ENCODE measurements at places on chromosomes 11 and 22. TPM values are rescaled to one million over a fixed set of nuclear protein-coding genes. Genes with fewer than 3 reads are reported as not detected.

The IZUMO1R gene
- total RNA-seq: not detected

- DNase-seq: no peak
Observed at GRCh38 chr11:132943706-132944568, 588.4 kb downstream of the OPCML start.

DNA sequence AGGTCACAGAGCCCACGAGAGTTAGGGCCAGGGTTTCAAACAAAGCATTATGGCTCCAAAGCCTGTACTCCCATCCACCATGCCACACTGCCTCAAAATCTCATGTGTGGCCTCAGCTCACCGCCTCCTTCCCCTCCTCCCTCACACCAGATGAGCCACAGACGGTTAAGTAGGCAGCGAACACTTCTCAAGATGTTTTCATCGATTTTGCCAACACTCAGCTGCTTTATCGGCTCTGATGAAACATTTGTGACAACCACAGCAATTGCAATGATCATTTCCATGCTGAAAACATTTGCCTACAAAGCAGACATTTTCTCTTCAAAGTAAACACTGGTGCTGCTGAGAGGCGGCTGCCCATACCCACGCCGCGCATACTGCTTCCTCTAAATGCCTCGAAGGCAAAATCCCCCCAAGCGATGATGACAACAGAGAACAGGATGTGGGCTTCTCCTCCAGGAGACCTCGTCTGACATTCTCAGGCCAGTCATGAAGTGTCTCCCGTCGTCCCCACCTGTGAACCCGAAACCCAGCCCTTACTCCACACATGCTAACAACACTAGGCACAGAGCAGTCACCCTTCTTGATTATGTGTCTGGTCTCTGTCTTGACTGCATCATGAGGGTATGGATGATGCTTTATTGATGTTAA, 599.2 kb downstream of the SOX6 start:
- no peak for DNase-seq

DNA sequence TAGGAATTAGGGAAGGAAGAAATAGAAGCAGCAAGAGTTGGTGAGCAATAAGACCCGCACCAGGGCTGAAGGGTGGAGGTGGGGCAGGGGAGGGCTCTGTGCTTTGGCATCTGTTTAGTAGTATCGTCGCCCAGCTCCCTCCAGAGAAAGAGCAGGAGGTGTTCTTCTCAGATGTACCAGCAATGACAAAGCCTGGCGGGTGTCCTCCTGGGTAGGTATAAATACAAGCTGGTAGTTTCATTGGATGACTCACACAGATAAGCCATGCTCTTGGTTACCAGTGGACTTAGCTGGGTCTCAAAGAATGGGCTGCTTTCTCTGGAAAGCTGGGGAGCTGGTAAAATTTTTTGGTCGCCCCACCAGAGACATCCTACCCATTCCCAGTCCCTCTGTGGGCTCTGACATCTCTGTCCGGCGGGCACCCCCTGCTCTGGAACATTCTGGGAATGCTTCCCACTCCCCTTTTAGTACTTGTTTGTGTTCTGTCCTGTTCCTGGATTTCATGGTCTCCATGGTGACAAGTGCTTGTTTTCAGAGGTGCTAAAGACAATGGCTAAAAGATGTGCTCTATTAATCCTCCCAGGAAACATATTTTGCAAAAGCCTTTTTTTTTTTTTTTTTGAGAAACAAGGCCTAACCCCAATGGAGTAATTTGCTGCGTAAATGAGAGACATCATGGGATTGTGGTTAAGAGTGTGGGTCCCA, 15.4 kb upstream of the TUBA8 start:
- DNase-seq: no peak

GRCh38 chr11:19442554-19442910, 201.8 kb upstream of the E2F8 start:
- no peak for DNase-seq

DNA sequence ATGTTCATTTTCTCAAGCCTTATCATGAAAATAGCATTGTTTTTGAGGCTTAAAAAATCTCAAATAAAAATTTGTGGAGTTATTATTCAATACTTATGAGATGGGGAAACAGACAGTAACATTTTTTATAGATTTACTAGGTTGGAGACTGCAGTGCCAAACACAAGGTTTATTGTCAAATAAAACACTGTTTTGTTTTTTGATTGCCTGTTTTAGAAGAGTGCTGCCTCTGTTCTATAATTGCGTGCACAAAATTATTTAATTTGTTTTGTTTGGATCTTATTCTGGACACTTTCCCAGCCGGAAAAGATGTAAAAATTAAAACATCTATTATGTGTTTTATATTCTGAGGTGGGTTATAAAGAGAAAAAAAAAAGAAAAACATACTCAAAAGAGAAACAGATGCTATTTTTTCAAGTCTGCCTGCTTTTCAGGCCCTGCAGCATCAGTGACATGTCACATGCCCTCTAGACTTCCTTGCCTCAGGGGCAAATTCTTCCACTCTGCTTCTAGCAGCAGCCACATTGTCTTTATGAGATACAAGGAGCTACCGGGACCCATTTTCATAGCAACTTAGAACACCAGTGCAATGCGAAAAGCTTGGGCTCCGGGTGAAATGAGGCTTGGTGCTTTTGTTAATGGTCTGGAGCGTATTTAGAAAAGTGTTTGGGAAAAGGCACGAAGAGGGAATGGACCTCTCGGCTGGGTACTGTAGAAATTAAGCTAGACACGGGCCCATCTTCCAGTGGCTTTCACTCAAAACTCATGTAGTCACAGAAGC, 77.5 kb downstream of the EFCAB6 start:
- no peak for DNase-seq

DNA sequence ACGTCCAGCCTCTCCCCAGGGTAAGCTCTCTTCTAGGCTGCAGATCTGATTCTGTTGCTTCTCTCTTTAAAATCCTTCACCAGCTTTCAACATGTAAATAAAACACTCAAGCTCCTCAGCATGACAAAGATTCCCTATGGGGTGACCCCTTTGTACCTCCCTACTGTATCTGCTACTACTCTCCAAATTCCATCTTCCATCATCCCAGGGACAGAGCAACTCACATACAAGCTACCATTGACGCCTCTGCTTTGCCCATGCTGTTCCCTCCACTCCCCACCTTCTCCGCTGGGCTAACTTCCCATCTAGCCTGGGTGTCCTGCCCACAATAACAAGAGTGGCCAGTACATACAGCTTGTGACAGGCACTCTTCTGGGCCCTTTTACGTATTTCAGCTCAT, 207.5 kb upstream of the ZBED5 start:
- no peak for DNase-seq

- DNase-seq: no peak
Observed at GRCh38 chr11:82871646-82872045, 28.6 kb downstream of the PRCP start.

The GTSE1 gene
- 0.13 TPM for total RNA-seq

The CAVIN3 gene
- 35.0 TPM for total RNA-seq

The TEX12 gene
- total RNA-seq: not detected

DNA sequence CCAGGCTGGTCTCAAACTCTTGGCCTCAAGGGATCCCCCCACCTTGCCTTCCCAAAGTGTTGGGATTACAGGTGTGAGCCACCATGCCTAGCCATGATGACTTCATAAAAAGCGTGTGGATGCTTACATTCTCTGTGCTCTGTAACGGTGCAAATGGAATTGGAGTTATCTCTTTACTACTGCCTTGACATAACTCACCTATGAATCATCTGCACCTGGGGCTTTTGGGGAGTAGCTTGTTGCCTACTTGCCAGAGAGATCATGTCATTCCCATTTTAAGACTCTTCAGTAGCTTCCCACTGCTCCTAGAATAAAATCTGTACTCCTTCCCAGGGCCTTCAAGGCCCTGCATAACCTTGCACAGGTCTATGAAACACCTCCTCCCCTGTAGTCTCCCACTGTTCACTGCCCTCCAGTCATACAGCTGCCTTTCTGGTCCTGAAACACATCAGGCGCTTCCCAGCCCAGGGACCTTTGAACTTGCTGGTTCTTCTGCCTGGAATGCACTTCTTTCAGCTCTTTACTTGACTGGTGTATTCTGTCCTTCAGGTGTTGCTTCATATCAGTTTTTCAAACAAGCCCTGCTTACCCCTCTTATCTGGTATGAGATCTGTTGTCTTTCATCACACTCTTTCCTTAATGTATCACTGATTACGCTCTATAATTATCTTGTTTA, 19.6 kb upstream of the MOGAT2 start:
- DNase-seq: peak; percentile 72

The PACSIN3 gene
- 63.2 TPM for total RNA-seq

- DNase-seq: peak; percentile 98
Observed at GRCh38 chr22:38171927-38172831, 9.5 kb downstream of the PLA2G6 start.

DNA sequence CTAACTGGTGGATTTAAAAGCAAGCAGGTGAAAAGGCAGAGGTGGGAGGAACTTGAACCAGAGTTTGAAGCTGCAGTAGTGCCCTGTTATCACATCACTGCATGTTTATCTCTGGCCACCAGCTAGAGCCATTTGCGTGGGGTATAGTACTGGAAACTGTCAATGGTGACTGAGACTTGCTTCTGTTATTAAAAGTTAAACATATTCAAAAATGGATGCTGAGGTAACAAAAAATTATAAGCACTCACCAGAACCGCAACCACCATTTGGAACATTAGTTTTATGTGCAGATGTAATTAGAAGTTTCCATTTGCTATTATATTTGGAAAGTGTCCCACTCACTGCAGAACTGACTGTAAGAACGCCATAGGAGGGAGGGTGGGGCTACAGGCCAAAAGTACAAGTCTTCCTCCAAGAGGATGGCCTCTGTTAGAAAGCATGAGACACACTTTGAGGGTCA, 1.2 kb upstream of the CD59 start:
- no peak for DNase-seq

DNA sequence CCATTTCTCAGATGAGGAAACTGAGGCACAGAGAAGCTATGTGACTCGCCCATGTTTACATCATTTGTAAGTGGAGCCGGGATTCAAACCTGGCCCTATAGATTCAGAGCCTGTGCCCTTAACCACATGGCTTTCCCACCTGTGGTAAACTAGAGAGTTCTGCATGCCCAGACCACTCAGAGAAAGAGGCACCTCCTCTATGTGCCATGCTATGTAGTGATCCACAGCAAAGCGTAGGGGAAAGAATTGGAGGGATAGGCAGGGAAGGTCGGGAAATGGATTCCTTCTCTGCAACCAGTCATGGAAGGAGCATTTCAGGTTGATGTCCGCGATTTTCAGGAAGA, 15.4 kb upstream of the POU2AF2 start:
- DNase-seq: peak; percentile 5

DNA sequence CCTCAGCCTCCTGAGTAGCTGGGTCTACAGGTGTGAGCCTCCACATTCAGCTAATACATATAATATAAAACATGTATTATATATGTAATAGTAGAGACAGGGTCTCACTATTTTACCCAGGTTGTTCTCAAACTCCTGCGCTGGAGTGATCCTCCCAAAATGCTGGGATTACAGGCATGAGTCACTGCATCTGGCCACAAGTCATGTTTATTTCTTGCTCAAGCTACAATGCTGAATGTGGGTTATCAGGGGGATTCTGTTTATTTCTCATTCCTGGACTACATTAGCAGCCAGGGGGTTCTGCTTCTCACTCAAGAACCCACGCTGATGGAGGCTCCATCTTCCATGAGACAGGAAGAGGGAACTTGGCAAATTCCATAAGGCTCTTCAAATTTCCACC, 24.8 kb downstream of the FOLR3 start:
- no peak for DNase-seq

DNA sequence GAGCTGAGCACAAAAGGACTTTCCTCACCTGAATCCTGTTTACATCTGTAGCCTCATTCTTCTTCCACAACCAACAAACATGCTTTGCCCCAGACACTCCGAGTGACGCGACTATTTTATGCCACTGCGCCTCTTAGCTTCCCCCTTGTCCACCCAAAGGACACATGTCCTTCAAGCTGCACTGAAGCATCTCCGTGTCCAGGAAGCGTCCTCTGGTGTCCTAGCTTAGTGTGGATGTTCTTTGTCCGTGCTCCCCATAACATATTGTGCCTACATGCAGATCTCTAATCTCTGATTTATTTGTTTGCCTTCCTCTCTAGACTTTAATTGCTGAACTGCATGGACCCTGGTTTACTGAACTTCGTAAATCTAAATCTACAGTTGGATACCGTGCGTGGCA, 20.1 kb upstream of the CECR2 start:
- no peak for DNase-seq

The OVOL1 gene
- 6.3 TPM for total RNA-seq

GRCh38 chr11:134405841-134406240, 6.2 kb downstream of the B3GAT1 start:
- no peak for DNase-seq

- DNase-seq: no peak
Observed at GRCh38 chr11:69292221-69292648, 1.7 kb upstream of the MYEOV start.

GRCh38 chr22:19806213-19807160, 45.9 kb downstream of the TBX1 start:
- DNase-seq: peak; percentile 87

- DNase-seq: peak; percentile 100
Observed at GRCh38 chr11:94747601-94748041, 20.5 kb upstream of the AMOTL1 start.

Measured in bronchial epithelial cell (primary cell).